Memory B cell (primary cell): ENCODE measurements at places on chromosomes 7 and 10.

DNA sequence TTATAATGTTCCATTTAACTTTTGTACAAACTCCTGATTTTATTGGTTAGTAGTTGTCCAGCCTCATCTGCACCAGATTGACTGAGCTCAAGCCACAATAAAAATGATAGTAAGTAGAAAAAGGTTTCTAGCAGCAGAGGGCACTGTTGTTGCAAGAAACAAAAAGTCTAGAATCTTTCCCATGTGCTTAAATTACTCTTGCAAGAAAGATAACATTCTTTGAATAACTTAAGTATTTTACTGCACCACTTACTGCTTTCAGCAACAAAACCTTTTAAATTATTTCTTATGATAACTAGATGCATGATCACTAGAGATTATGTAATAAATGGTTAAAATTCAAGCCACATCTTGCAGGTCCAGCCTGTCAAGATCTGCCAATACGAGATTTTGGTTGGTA, 27.0 kb downstream of the LMOD2 start:
- DNase-seq, result no peak

DNA sequence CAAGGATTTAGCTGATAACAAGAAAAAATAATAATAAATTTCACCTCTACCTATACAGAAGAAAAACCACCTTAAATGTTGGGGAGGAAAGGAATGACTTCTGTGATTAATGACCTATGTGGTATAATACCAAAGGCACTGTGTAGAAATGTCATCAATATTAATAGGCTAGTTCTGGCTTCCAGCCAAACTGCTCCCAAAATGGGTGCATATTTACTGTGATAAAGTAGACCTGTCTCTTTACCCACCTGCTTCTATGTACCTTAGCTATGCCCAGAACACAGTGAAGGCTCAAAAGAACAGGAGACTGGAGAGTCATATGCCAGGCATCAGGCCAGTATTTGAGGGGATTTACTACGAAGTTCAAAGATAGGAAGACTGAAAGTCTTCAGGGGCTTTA, 76.0 kb downstream of the ATE1 start:
- DNase-seq, result no peak

GRCh38 chr7:148704970-148705369, 6.3 kb downstream of the CUL1 start:
- no peak for DNase-seq

DNA sequence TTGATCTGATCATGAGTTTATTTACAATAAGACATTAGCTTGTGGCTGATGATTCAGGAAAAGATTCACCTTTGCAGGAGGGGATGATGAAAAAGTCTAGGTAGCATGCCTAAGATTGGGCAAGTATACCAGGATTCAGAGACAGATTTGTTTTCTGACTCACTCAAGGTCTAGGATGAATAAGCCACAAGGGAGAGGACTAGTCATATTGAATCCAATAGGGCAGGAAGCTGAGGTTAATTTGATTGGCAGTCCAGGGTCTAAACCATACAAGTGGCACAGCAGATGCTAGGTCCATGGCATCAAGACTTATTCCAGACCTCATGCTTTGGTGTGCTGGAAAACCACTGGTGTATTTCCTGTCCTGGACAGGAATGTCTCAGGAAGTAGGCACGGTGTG, 1133.4 kb downstream of the XPNPEP1 start:
- no peak for DNase-seq

DNA sequence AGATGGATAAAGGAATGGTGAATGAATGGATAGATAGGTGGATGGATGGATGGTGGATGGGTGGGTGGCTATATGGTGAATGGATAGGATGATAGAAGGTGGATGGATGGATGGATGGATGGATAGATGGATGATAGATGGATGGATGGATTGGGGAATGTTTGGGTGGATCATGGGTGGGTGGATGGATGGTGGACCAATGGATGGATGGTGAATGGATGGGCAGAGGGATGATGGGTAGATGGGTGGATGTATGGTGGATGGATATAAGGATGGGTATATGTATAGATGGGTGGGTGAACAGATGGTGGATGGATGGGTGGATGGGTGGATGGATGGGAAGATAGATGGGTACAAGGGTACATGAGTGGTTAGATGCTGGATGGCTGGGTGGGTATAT, 322.4 kb downstream of the ADARB2 start:
- no peak for DNase-seq

GRCh38 chr7:154342971-154343633, 290.9 kb downstream of the DPP6 start:
- no peak for DNase-seq

GRCh38 chr10:132907821-132908620, 34.3 kb downstream of the CFAP46 start:
- no peak for DNase-seq

DNA sequence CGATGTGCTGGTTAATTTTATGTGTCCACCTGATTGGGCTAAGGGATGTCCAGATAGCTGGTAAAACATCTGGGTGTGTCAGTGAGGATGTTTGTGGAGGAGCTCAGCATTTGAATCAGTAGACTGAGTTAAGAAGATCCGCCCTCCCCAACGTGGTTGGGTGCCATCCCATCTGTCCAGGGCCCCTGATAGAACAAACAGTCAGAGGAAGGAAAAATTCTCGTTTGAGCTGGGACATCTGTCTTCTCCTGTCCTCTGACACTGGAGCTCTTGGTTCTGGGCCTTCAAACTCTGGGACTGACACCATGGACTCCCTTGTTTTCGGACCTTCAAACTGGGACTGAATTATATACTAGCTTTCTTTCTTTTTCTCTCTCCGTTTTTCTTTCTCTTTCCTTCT, 59.6 kb downstream of the CARD11 start:
- no peak for DNase-seq

DNA sequence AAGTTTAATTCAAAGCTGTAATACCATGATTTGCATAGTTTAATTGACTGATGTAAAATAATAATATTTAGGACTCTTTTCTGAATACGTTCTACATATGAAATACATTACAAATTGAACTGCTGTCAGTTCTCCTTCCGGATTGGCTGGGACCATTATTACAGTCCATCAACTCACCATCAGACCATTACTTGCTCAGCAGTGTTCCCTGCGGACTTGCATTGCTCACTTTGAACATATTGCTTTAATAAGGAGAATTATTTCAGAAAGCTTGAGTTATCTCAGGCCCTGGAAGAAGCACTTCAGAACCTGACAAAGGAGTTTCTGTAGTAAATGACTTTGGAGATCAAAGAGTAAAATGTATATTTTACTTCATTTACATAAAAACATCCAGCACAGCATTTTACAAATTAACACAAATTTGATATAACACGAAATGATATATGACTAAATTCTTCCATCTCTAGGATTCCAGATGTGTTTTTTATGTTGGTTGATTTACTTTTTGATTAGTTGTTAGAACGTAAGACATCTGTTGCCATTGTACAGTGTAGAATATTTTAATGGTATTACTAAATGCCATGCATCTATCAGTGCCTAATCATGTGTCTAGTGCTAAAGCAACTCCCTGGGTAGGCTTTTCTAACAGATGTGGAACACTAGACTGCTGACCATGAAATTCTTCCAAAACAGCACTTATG, 418.5 kb upstream of the SEMA3A start:
- DNase-seq, result no peak

GRCh38 chr7:150790416-150791075, 9.6 kb downstream of the TMEM176B start:
- DNase-seq, result no peak

GRCh38 chr7:431658-432111, 88.0 kb downstream of the PDGFA start:
- DNase-seq, result no peak

DNA sequence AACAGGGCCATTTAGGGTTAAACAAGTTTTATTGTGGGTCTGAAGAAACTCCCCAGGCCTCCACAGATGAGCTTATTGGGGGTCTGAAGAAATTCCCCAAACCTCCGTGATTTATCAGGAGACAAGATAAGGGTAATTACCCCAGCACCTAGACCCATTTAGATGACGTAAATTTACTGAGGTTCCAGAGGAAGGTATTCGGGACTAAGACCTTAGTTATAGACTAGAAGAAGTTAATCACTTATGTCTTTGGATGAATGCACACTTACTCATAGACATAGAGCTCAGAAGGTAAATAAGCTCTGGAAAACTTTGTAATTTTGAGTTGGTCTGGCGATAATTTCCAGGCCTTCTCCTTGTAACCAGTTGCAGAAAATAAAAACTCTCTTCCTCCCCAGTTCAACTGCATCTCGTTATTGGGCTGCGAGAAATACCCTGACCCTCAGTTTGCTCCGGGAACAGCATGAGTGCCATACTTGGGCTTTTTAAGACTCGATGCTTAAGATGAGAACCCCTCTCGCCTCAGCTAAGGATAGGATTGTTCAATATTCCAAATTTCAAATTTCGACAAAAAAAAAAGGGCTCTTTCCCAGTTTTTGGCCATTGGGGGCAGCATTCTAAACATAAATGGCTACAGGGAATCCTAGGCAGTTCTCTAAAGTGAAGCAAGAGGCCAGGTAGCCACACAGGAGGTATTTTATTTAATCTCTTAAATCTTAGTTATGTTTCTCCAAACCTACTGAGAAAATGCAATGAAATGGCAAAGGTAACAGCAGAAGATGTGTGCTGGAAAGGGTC, 74.7 kb upstream of the PFKP start:
- no peak for DNase-seq

DNA sequence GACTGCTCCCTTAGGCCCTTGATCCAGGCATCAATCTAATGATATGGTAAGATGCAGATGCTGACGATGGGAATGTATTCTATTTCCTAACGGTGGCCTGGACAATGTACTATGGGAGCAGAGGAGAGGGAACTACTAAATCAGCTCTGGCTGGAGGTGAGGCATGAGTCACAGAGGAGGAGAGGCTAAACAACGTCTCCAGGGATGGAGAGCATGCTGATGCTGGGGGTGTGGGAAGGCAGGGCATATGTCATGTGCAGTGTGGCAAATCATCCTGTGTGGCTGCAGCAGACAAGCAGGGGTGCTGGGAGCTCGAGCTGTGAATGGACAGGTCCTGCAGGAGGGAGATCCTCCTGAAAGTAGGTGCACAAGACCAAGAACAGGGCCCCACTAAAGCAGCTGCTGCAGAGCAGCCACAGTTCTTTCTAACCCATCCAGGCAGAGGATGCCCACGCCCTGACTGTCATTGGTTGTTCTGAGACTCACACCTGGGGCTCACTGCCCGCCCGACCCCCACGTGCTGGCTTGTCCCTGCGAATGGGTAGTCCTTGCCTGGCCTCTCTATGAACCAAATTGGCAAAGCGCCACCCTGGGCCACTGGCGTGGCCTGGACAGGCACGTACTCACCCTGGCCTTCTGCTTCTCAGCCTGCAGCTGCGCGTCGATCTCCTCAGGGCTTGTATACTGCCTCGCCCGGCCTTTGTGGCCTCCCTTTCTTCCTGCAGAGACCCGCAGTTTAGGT, 4.0 kb downstream of the PDAP1 start:
- DNase-seq, result no peak

DNA sequence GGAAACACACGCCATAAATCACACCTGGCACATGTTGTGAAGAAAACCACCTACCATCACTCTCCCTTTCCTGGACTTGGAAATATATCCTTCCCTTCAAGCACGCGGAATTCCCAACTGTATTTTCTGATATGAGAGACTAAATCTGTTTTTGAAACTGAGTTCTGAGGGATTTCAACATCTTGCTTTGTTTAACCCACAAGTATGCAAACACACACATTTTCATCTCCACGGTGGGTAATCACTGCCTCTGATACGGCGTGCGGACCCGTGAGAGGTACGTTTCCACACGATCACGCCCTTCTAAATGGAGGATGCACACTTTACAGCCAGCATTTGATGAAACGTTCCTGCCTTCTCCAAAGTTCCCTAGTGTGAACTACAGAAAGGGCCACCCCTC, 83.4 kb downstream of the ZRANB1 start:
- no peak for DNase-seq

DNA sequence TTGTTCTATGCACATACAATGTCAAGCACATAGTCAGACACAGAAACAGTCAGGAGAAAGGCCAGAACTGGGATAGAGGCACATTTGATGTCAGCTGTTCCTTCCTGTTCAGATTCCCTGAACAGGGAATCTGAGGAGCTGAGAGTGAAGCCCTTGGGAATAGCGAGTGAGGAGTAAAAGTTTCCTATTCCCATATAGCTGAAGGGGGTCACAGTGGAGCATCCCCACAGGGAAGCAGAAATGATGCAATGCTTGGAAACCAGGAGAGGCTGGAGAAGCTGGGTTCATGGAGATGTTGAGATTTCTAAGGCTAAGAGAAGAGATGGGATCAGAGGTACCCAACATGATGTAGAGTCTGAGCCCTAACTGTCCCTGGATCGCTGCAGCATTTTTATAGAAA, 11.3 kb upstream of the PRXL2A start:
- DNase-seq, result no peak

- DNase-seq, result no peak
Observed at GRCh38 chr7:122070834-122071233, 73.2 kb downstream of the AASS start.

DNA sequence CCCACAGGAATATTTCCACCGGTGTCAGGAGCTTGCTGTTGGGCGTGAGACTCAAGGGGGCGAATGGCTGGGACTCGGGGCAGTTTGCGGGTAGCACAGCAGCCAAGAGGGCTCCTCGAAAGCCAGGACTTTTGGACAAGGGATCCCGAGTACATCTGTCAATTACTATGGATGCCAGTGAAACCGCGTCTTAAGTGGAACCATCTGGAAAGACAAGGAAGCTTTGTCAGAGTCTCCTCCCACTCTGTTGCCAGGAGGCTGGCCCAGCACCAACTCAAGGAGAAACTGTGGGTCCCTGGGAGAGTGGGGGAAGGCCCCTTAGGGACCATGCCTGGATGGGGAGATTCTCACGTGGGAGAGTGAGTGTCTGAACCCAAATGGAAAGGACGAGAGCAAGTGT, 57.1 kb downstream of the C10orf143 start:
- no peak for DNase-seq

DNA sequence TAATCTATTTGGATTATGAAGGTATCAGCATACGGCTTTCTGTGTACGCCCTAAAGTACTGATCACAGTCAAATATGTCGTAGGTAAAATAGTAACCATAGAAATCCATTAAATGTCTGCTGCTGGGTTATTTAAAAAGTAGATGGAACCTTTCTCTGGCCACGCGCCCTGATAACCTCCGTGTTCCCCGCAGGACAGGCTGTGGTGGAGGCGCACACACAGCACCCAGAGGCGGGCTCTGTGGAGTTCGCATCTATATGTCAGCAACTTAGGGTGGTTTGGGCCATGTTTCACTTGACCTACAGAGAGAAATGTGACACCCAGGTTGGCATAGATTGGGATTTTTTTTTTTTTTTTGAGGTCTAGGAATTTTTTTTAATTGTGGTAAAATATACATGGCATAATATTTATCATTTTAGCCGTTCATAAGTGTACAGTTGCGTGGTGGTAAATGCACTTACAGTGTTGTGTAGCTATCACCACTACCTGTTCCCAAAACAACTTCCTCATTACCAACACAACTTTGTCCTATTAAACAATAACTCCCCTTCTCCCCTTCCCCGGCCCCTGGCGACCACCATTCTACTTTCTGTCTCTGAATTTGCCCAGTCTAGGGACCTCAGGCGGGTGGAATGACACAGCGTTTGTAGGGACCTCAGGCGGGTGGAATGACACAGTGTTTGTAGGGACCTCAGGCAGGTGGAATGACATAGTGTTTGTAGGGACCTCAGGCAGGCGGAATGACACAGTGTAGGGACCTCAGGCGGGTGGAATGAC, 15.4 kb downstream of the PPP2R2D start:
- DNase-seq, result no peak

GRCh38 chr7:2823130-2823529, 21.0 kb downstream of the GNA12 start:
- no peak for DNase-seq

GRCh38 chr10:62076891-62077290, 175.4 kb downstream of the ARID5B start:
- no peak for DNase-seq
